HFFc6 (cell line): ENCODE measurements at places on chromosomes 4 and X. TPM values are rescaled to one million over a fixed set of nuclear protein-coding genes. Genes with fewer than 3 reads are reported as not detected.
A peak's percentile ranks its signal among the peaks of the same experiment; 100 is the strongest.

- H3K4me3 ChIP-seq = no peak overlapping the region
- H3K4me1 ChIP-seq = no peaks in the 10 kb centered on the region
- no peak for DNase-seq
- no peaks in the 10 kb centered on the region for H3K27me3 ChIP-seq
- no peak overlapping the region for H3K27ac ChIP-seq
Measured at GRCh38 chrX:2640436-2641150, 50.5 kb upstream of the CD99 start.

HSD17B13 gene
- not detected in 3 replicates for total RNA-seq

DNA sequence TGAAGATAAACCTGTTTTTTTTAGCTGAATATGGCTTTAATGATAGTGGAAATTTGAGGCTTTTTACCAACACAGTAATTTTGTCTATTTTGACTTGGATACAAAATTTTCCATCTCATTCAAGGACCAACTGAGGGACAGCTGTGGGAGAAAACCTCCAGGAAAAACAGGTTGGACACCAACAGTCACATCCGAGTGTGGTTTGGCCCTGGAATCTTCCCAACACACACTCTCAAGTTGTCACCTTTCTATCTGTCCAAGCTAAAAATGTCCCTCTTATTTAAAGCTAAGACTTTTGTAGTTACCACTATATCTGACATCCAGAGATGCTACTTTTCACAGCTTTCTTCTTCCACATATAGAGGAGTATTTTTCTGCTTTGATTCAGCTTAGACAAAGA is 404.9 kb downstream of the PCDH7 start:
- no peaks in the 10 kb centered on the region for H3K4me1 ChIP-seq
- H3K27ac ChIP-seq = no peak overlapping the region
- H3K4me3 ChIP-seq = no peak overlapping the region
- H3K36me3 ChIP-seq = no peaks in the 10 kb centered on the region
- no peaks in the 10 kb centered on the region for H3K27me3 ChIP-seq

DNA sequence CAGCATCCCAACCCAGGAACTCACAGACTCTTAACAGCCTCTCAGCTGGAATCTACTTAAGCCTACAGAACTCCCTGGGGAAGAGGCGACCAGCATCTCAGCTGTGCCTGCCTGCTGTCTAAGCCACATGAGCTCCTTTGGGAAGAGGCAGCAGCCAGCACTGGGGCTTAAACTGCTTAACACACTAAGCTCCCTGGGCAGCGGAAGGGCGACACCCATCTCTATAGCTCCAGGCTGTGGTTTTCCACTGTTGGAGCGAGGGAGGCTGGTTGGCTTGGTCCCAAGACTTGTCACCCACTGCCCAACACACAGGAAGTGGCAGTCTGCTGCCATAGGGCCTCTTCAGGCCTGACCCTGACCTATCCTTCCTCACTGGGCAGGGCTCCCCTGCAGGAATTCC is 1544.1 kb upstream of the ADGRL3 start:
- no peak overlapping the region for H3K27ac ChIP-seq
- H3K36me3 ChIP-seq = 0 out of 2 replicates have a peak, but pooled peaks cover 6% of the 10 kb centered on the region
- no peaks in the 10 kb centered on the region for H3K27me3 ChIP-seq
- no peak overlapping the region for H3K4me3 ChIP-seq
- DNase-seq = no peak

GRCh38 chr4:107380836-107381438 is 339.1 kb downstream of the PAPSS1 start:
- no peak overlapping the region for H3K27ac ChIP-seq
- H3K27me3 ChIP-seq = peaks cover 6% of the 10 kb centered on the region
- peaks cover 20% of the 10 kb centered on the region for H3K4me1 ChIP-seq
- peak; percentile 33 for DNase-seq

CNKSR2 gene
- not detected in 2 replicates for total RNA-seq

DNA sequence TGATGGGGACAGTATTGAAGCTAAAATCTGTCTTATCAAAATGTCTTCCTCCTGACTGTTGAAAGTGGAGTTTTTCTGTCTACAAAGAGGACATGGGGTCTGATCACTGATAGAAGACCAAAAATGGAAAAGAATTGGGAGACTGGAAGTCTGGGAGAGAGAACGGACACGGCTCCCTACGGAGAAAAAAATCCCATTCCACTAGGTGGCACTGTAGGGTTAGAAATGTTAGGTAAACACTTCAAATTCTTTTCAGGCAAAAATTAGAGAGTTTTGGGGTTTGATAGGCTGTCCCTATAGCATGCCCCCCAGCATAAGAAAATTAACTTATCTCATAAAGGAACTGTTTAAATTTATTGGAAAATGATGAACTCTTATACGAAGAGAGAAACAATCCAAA is 200.5 kb downstream of the FAM133A start:
- no peaks in the 10 kb centered on the region for H3K27me3 ChIP-seq
- H3K36me3 ChIP-seq = no peaks in the 10 kb centered on the region
- H3K27ac ChIP-seq = no peak overlapping the region
- no peak for DNase-seq

DNA sequence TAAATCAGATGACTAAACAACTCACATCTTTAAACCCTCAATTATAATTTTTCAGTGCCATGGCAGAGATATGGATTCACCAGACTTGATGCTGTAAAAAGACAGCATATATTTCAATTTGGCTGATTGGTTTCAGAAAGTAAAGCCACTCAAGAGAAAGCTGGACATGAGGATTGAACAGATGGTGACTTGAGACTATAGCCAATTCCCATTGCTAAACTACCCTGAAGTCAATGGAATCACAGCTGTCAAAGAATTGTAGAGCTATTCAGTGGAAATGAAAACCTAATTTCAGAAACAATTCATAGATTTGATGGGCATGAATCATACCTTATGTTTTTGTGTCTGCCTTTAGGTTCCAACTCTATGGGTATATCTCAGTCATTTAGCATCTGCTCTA is 510.6 kb upstream of the BOD1L1 start:
- peaks cover 6% of the 10 kb centered on the region for H3K4me1 ChIP-seq
- no peak overlapping the region for H3K4me3 ChIP-seq
- no peaks in the 10 kb centered on the region for H3K27me3 ChIP-seq
- H3K36me3 ChIP-seq = peaks cover 43% of the 10 kb centered on the region
- H3K27ac ChIP-seq = no peak overlapping the region

- H3K4me3 ChIP-seq = no peak overlapping the region
- DNase-seq = no peak
- no peaks in the 10 kb centered on the region for H3K36me3 ChIP-seq
- no peaks in the 10 kb centered on the region for H3K4me1 ChIP-seq
- no peak overlapping the region for H3K27ac ChIP-seq
Measured at GRCh38 chr4:3497523-3498389, 34.5 kb downstream of the LRPAP1 start.

GRCh38 chr4:6612961-6613675 is 27.4 kb upstream of the MRFAP1 start:
- H3K4me3 ChIP-seq = no peak overlapping the region
- H3K36me3 ChIP-seq = peaks cover 31% of the 10 kb centered on the region
- H3K27ac ChIP-seq = no peak overlapping the region
- no peaks in the 10 kb centered on the region for H3K27me3 ChIP-seq
- DNase-seq = no peak

DNA sequence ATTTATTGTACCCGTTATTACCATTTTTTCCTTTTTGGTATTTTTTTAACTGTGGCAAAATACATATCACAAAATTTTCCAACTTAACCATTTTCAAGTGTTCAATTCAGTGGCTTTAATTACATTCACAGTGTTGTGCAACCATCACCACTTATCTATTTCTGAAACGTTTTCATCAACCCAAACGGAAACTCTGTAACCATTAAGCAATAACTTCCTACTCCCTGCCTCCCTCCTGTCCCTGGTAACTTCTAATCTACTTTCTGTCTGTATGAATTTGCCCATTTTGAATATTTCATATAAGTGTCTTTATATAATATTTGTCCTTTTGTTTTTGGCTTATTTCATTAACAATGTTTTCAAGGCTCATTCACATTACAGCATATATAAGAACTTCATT is 57.4 kb upstream of the MSN start:
- peaks cover 28% of the 10 kb centered on the region for H3K4me1 ChIP-seq
- H3K4me3 ChIP-seq = no peak overlapping the region

CTAG2 gene
- total RNA-seq = not detected in 3 replicates

GRCh38 chrX:154303476-154303875 is 7.9 kb downstream of the TKTL1 start:
- DNase-seq = no peak
- H3K36me3 ChIP-seq = no peaks in the 10 kb centered on the region
- H3K27ac ChIP-seq = no peak overlapping the region
- no peaks in the 10 kb centered on the region for H3K4me1 ChIP-seq
- H3K4me3 ChIP-seq = no peak overlapping the region

DNA sequence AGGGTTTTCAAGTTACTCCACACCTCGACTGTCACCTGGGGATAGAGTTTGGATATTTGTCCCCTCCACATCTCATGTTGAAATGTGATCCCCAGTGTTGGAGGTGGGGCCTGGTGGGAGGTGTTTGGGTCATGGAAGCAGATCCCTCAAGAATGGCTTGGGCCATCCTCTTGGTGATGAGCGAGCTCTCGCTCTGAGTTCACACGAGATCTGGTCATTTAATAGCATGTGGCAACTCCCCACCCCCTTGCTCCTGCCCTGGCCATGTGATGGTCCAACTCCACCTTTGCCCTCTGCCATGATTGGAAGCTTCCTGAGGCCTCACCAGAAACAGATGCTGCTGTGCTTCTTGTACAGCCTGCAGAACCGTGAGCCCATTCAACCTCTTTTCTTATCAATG is 8.3 kb downstream of the CTAG1A start:
- peaks cover 15% of the 10 kb centered on the region for H3K4me1 ChIP-seq
- no peak overlapping the region for H3K4me3 ChIP-seq
- H3K36me3 ChIP-seq = no peaks in the 10 kb centered on the region
- H3K27me3 ChIP-seq = peaks cover 25% of the 10 kb centered on the region
